ENCODE measurements at places on chromosomes 6 and 20. TPM values are rescaled to one million over a fixed set of nuclear protein-coding genes. Genes with fewer than 3 reads are reported as not detected.

CD93 gene
- total RNA-seq: not detected

SLC22A16 gene
- total RNA-seq: not detected

ARFGAP1 gene
- total RNA-seq: 150 TPM

GPLD1 gene
- total RNA-seq: 0.10 TPM

ADTRP gene
- 0.83 TPM for total RNA-seq

EPB41L1 gene
- 76.8 TPM for total RNA-seq

SNTA1 gene
- total RNA-seq: 1.2 TPM

TBXT gene
- total RNA-seq: not detected

WDR27 gene
- 44.7 TPM for total RNA-seq

TSPO2 gene
- total RNA-seq: not detected

DNMT3B gene
- 3.0 TPM for total RNA-seq

GABRR2 gene
- not detected for total RNA-seq

EPPIN gene
- not detected for total RNA-seq

VSX1 gene
- total RNA-seq: not detected

ANKRD66 gene
- total RNA-seq: not detected

ADGRF5 gene
- total RNA-seq: 0.05 TPM

AGPAT4 gene
- 0.56 TPM for total RNA-seq

PPP1R3G gene
- 0.03 TPM for total RNA-seq

MUC21 gene
- not detected for total RNA-seq

BPIFA2 gene
- total RNA-seq: not detected

KHDC1 gene
- total RNA-seq: not detected

TLDC2 gene
- total RNA-seq: 0.89 TPM

ACTR5 gene
- total RNA-seq: 21.4 TPM

BANF2 gene
- total RNA-seq: not detected

SF3B5 gene
- total RNA-seq: 154 TPM

EYS gene
- total RNA-seq: 0.13 TPM

PPP1R14C gene
- 0.08 TPM for total RNA-seq

ACTL10 gene
- total RNA-seq: 16.5 TPM

OPN5 gene
- total RNA-seq: not detected

ACOT8 gene
- 95.4 TPM for total RNA-seq

AAR2 gene
- 61.5 TPM for total RNA-seq

KPNA5 gene
- 2.6 TPM for total RNA-seq

BPI gene
- total RNA-seq: not detected

CST4 gene
- not detected for total RNA-seq

MICB gene
- 0.66 TPM for total RNA-seq

EMILIN3 gene
- total RNA-seq: not detected

MRAP2 gene
- total RNA-seq: 7.6 TPM

All from HT-29 (cell line).